ENCODE measurements at places on chromosomes 6 and 20.
A peak's percentile ranks its signal among the peaks of the same experiment; 100 is the strongest.

GRCh38 chr20:4295226-4295625 is 279.9 kb upstream of the RNF24 start:
- DNase-seq: no peak

GRCh38 chr6:163159689-163160088 is 254.8 kb upstream of the QKI start:
- DNase-seq: no peak

DNA sequence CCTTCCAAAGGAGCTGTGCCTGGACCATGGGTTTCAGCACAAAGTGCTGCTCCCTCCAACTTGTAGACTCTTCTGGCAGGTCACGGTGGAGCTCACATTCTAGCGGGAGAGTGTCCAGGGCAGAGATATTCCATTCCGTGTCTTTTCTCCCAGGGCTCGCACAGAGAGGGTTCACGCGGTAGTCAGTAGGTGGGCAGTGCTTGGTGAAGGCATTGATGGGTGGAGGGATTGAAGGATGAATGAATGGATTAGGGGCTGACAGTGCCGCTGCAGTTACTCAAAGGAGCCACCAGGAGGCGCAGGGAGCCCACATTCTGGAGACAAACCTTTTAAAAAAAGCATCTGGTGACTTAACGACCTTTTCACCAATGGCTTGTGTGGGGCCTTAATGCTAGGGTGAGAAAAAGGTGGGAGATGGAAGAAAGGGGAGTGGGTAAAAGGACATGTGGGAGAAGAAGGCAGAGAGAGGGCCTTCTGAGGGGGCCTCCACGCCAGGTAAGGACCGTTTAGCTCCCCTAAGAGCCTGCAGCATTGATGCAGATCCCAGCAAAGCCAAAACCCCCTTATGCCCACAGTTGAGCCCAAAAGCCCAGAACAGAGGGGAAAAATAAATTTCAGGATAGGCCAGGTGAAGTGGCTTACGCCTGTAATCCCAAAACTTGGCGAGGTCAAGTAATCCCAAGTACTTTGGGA is 17.5 kb upstream of the FAM110A start:
- peak; percentile 42 for DNase-seq

- DNase-seq: no peak
Measured at GRCh38 chr6:54903884-54904283, 57.3 kb downstream of the FAM83B start.

GRCh38 chr6:56370561-56371211 is 123.3 kb upstream of the COL21A1 start:
- no peak for DNase-seq

DNA sequence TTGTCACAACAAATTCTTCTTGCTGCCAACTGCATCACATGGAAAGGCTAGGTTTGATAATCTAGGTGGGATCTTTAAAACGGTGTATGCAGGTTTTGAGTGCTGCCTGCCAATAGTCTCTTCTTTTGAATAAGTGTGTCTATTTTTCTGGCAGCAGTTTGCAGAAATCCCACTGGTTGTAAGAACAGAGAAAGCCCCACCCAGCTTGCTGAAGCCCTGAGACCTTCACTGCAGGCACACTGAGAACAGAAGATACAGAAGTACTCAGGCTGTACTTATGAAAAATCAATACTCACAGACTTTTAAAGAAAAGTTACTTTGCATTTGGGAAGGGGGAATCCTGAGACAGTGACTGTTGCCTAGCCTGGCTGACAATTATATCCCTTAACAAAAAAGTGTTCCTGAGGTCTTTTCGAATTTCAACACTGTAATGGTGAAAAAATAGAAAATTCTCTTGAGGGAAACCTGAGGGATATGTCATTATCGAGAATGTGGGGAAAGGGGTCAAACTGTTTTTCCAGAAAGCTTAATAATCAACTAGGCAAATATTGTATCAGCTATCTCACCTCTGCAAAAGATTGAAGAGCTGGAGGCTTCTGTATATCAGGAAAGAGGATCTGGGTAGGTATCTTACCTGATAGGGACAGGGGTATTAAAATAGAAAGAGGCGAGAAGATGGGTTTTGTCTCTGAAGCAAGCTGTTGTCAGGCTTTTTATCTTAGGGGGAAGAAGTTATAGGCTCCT is 199.9 kb downstream of the LRFN2 start:
- no peak for DNase-seq

- no peak for DNase-seq
Measured at GRCh38 chr6:158149641-158150040, 18.4 kb downstream of the SERAC1 start.

DNA sequence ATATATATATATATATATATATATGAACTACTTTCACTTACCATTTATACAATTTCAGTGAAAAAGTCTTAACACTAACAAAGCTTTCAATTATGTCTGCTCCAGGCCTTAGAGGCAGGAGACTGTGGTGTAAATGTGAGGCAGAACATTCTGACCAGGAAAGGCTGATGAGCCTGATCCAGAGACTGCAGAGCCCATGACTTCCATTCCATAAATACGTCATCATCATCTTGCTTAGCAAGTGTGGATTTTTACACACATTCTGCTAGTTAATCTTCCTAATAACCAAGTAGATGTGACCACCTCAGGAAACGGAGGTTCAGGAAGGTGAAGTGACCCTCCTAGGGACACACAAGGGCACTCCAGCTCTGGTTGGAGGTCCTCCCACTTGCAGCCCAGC is 14.9 kb downstream of the TRERF1 start:
- DNase-seq: no peak

DNA sequence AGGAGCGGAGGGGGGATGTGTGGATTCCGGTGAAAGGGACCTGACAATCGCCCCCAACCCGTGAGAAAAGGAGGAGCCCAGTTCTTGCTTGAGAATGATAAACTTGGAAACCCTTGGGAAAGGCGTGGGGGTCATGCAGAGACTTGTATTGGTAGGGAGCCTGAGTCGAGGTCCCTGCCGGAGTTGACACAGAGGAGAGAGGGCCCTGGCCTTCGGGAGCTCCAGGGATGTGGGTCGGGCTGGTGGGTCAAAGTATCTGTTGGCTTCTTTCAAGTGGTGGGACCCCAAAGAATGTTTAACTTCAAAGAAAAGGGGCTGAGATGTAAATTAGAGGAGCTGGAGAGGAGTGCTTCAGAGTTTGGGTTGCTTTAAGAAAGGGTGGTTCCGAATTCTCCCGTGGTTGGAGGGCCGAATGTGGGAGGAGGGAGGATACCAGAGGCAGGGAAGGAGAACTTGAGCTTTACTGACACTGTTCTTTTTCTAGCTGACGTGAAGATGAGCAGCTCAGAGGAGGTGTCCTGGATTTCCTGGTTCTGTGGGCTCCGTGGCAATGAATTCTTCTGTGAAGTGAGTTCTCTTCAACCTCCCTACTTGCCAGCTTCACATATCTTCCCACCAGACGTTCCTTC is 571 bp downstream of the CSNK2B start:
- DNase-seq: no peak

- DNase-seq: no peak
Measured at GRCh38 chr6:35694462-35694861, 5.7 kb upstream of the FKBP5 start.

GRCh38 chr20:62686869-62687830 is 21.5 kb upstream of the NTSR1 start:
- no peak for DNase-seq

DNA sequence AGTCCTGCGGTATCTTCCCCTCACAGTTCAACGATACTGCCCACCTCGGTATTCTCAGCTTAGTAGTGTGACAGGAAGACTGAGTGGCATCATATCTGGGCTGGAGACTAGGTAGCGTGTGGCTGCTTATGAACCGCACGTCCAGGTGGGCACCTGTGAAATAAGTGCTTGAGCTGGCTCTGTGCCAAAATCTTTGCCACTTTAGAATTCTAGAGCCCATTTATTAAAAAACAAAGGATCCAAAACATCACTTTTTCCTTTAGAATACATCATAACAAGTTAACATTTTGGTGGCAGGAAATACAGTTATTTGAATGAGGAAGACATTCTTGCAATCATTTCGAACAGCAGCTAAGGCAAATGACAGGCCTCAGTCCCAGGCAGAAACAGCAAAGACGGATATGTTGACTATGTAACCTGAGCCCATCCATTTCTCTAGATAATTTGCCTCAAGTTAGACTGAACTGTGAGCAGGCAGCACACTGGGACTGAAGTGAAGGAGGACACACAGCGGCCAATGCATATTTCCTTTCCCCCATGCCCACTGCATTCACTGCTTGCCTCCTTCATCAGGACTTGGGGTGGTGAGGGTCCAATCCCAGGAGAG is 136.6 kb downstream of the GMDS start:
- no peak for DNase-seq

DNA sequence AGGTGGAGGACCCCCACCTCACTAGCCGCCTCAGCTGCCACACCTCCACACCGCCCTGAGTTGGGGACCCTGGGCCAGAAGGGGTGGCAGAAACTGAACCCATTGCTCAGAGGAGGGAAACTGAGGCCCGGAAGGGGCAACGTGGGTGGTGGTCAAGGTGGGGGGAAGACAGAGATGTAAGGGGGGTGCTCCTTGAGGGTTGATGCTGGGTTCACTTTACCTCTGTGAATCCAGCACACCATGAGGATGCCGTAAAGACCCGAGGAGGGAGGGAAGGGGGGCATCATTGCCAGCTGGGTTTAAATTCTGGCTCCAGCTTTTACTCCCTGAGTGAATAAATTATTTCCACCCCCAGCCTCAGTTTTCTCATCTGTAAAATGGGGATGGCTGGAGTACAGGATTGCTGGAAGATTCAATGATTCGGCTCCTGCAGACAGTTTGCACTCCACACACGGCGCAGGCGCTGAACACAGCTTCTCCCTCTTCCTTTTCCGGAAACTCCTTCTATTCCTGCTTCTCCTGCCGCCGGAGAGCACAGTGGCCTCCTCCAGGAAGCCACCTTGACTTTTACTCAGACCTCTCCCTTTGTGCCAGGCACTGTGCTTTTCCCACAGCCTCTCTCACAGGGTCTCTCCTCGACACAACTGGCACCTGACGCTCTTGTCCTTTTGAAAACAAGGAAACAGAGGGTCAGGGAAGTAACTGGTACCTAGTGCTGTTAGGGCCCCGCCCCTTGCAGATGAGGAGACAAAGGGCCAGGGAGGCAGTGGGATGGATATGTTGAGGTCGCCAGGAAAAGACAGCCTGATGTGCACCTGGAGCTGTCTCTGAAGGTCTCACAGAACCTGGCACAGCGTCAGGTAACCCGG is 59.4 kb downstream of the UBE2V1 start:
- no peak for DNase-seq

DNA sequence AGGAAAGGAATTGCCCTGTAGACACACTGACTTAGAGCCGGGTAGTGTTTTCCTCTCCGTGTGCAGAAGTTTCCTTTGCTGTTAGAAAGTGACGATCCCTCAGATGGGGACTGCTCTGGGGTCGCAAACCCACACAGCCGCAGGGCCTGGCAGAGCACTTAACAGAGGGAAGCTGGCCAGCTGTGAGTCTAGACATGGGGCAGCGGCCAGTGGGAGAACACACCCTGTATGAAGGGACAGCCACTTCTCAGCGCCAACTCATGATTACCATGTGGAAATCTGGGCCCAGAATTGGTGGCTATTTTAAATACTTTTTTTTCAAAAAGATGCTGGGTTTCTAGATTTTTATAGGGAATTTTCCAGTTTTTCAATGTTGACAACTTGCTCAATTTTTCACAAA is 39.4 kb downstream of the SLC9A8 start:
- no peak for DNase-seq

DNA sequence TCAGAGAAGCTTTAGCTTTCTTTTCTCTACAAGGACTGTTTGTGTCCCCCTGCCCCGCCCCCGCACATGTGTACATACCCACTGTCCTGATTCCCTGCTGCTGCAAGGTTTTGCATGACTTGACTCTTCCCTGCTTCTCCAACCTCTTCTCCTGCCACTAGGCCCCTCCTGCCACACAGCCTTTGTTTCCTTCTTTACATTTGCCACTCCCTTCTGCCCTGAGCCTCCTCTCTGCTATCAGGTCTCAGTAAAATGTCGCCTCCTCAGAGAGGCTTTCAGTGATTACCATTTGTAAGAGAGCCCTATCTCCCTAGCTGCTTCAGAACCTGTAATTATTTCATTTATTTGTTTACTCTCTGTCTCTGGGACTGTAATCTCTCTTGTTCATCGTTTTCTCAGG is 56.4 kb upstream of the VSTM2L start:
- DNase-seq: no peak

GRCh38 chr6:63640062-63640461 is 4.5 kb downstream of the PHF3 start:
- no peak for DNase-seq

DNA sequence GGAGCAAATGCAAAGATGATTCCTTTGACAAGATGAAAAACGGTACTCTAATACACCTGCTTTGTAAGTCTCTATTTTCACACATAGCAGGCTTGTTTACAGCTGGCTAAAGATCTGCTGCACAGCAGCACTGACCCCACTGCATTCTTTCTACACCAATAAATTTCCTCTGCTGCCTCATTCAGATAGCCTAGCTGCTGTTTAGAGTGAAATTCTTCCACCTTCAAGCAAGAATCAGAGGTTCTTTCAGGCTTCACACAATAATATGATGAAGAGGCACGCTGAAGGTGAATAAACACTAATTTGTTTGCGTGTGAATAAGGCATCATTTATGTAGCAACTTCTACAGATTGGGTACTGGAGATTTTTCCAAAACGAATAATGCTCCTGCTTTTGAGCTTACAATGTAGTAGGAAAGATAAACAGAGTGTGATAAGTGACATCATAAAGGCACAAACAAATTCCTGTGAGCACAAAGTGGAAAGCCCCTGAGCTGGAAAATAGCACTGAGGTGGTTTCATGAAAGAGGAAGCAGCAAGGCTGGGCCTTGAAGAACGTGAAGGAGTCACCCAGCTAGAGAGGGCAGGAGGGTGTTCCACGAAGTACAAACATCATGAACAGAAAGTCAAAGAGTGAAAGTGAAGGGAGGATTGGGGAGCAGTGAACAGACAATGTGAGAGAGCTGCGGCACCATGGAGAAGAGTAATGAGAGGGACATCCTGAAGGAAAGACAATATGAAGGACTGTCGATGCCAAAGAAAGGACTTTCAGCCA is 543.4 kb downstream of the CD83 start:
- DNase-seq: no peak

GRCh38 chr20:24043294-24043693 is 54.7 kb upstream of the GGTLC1 start:
- DNase-seq: no peak

DNA sequence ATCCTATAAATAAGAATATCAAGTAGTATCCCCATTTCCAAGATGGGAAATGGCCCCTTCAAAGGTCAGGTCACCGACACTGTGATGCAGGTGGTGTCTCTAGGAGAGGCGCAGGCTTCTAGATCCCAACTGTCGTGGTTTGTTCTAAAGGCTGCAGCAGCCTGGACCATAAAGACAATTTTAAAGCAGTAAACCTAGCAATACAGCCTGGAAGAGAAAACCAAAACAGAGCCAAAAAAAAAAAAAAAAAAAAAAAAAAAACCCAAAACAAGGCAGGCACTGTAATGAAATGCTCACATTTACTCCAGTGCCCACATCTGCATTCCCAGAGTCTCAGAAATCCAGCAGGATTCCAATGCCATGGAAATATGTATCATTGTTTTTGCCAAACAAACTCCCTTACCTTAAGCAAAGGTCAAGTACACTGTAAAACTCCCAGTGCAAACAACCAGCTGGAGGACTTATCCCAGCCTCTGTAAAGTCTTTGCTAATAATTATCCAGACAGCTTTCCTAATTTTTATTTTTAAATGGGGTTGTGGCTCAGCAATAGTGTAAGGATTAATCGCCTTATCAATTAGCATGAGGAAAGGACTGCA is 98.2 kb downstream of the PSMG4 start:
- DNase-seq: no peak
